Lung microvascular endothelial cell (primary cell): ENCODE measurements at places on chromosomes 5 and 9.

DNA sequence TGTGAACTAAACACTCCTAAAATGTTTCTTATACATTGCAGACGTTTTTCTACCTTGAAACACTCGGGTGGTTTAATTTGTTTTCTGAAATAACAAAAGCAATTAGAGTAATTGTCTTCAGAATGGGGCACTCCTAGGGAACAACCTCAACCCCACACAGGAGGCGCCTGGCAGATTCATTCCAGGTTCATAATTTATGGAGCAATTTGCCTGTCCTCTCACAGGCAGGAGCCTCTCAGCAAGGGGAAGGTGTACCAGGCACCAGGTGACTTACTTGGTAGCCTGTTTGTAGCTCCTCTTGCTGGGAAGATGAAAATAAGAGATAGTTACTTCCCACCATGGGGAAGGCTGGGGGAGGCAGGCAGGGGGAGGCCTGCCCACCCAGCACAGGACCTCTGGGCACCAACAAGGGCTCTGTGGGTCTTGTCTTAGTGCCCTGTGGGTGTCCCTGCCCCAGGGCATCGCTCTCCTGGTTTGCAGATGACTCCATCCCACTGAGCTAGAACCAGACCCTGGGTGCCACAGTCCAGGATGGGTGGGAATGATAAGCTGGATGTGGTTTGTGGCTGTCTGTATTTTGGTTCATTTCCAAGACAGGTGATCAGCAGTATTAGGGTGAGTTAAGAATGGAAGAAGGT, 144.4 kb downstream of the FSTL4 start:
- DNase-seq = no peak

GRCh38 chr5:158140120-158140731, 281.3 kb upstream of the CLINT1 start:
- DNase-seq = no peak

DNA sequence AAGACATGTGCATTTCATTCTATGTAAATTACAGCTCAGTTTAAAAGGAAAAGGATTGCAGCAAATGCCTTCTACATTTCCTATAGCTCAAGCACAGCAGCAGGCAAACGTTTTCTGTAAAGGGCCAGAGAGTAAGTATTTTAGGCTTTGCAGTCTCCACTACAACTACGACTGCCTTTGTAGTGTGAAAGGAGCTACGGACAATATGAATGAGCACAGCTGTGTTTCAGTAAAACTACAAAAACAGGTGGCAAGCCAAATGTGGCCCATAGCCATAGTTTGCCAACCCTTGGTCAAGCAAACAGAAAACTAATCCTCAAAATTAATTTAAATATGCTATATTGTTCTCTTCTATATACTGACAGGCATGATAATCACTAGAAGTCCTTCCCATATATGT, 7.2 kb downstream of the PTBP3 start:
- no peak for DNase-seq

GRCh38 chr9:90307167-90307833, 335.3 kb downstream of the DIRAS2 start:
- DNase-seq = no peak

GRCh38 chr9:20997503-20998076, 33.9 kb downstream of the HACD4 start:
- no peak for DNase-seq

GRCh38 chr9:5375091-5375490, 35.4 kb upstream of the RLN1 start:
- DNase-seq = peak; percentile 20

DNA sequence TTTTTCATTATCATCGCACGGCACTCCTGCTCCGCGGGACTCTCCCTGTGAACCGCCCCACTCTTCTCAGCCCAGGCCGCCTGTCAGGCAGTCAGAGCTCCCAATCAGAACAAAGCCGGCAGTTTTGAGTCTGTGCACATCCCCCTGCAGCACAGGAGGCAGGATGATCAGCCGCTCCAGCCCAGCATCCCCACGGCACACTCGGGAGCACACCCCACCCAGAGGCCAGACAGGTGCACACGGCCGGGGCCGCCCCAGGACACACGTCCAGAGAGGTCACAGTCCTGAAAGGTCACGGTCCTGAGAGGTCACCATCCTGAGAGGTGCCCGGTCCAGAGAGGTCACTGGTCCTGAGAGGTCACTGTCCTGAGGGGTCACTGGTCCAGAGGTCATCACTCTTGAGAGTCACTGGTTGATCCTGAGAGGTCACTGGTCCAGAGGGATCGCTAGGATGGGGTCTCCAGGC, 8.4 kb downstream of the TPPP start:
- no peak for DNase-seq

DNA sequence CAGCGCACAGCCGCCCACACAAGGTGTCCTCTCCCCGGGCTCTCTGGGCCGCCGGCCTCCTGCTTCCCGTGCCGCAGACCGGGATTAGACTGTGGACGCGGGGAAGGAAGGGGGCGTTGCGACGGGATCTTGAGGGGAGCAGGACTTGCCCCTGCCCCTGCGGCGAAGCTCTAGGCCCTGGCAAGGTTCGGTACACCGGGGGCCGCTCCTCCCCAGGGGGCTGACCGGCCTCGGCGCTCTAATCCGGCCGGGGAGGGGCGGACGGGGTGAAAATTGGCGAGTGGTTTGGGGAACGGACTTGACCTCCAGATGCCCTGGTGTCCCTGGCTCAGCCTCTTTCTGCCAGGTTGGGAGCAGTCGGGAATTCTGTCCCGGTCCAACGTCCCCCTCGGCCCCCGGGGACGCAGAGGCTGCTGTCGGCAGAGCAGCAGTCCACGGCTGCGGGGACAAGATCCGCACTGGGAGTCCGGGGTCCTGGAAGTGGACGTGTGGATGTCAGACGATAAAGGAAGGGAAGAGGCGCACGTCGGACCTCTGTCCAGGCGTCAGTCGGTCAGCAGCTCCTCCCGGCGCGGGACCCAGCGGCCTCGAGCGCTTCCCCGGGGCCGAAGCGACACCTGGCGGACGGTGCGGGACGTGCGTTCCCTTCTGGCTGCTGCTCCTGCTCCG, 1.9 kb upstream of the CNTFR start:
- DNase-seq = peak; percentile 88

DNA sequence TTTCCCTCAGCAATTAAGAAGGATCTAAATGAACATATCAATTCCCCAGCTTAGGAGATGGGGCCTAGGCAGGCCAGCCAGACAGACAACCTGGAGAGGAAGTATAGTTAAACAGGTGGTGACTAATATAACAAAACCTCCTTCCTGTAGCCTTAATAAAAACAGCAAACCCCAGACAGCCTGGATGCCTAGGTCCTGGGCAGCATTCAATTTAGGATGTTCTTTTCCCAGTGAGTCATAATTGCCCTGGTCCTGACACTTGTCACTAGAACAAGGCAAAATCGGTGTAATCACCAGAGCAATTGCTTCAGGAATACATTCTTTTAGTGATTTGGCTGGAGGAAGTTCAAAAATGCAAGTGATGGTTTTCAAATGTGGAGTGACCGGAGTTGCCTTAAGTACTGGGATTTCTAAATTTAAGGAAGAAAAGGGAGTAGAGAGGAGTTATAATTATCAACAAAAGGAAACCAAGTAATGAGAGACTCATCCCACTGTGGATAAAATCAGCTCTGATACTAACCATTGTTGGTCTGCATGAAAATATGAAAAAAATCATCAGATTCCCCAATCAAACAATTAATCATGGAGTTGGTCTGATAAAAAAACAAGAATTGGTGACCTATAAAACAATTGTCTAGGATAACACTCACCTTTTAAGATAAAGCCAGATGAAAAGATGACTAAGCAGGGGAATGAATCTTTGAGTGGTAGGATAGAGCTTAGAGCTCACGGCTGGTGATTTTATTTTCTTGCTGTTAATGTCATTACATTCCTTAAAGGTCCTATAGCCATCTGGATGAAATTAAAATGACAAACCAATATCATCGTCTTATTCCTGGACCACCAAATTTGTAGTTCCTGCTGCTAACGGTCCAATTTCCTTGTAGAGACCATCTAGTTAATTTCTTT, 39.0 kb upstream of the TARS1 start:
- DNase-seq = peak; percentile 87
